ENCODE measurements at places on chromosomes 11 and 22. TPM values are rescaled to one million over a fixed set of nuclear protein-coding genes. Genes with fewer than 3 reads are reported as not detected.

Gene DNAJB7
- total RNA-seq, result not detected

Gene LYVE1
- total RNA-seq, result 1.2 TPM

Gene LRRC75B
- 9.0 TPM for total RNA-seq

Gene SLC22A9
- not detected for total RNA-seq

Gene LRRC10B
- total RNA-seq, result 0.21 TPM

Gene SLC22A6
- total RNA-seq, result not detected

Gene INS
- not detected for total RNA-seq

Gene FADS1
- 190 TPM for total RNA-seq

Gene TPCN2
- total RNA-seq, result 12.9 TPM

Gene PATE3
- not detected for total RNA-seq

Gene HEPN1
- not detected for total RNA-seq

Gene OTOG
- total RNA-seq, result not detected

Gene CDC42BPG
- 1.7 TPM for total RNA-seq

Gene TMEM191C
- total RNA-seq, result 0.66 TPM

Gene KIF18A
- 17.6 TPM for total RNA-seq

Gene SERPING1
- total RNA-seq, result 0.80 TPM

Gene ROBO4
- total RNA-seq, result not detected

Gene CYP2R1
- 12.1 TPM for total RNA-seq

Gene GUCY1A2
- 0.08 TPM for total RNA-seq

Gene SAA2
- total RNA-seq, result not detected

Gene RASSF7
- 64.3 TPM for total RNA-seq

Gene OR51B4
- total RNA-seq, result not detected

Gene TMEM191B
- total RNA-seq, result 1.1 TPM

Gene TSPO
- total RNA-seq, result 142 TPM

Gene YPEL1
- 0.10 TPM for total RNA-seq

Gene PRR14L
- total RNA-seq, result 5.9 TPM

Gene SPDYC
- not detected for total RNA-seq

Gene KCNK7
- 0.51 TPM for total RNA-seq

Gene MMP27
- total RNA-seq, result not detected

Gene TRIM49
- 0.09 TPM for total RNA-seq

Gene SPTBN2
- 8.6 TPM for total RNA-seq

Gene GAB4
- total RNA-seq, result not detected

Gene CLDN5
- not detected for total RNA-seq

Gene CFL1
- 1,981 TPM for total RNA-seq

Gene SAA4
- not detected for total RNA-seq

Gene OR8G1
- total RNA-seq, result not detected

Gene SLC22A25
- total RNA-seq, result not detected

Gene RAB3IL1
- 17.9 TPM for total RNA-seq

Gene KCNK4
- not detected for total RNA-seq

Gene CHRNA10
- total RNA-seq, result 1.1 TPM

Gene TEX54
- not detected for total RNA-seq

Gene JHY
- 2.9 TPM for total RNA-seq

Gene PEX16
- total RNA-seq, result 16.8 TPM

Gene TMPRSS13
- total RNA-seq, result not detected

Gene THRSP
- not detected for total RNA-seq

Gene PRDM10
- 1.4 TPM for total RNA-seq

Gene CHRM1
- 0.07 TPM for total RNA-seq

Gene SPON1
- not detected for total RNA-seq
